NCI-H460 (cell line): ENCODE measurements at places on chromosomes 3 and 15.

DNA sequence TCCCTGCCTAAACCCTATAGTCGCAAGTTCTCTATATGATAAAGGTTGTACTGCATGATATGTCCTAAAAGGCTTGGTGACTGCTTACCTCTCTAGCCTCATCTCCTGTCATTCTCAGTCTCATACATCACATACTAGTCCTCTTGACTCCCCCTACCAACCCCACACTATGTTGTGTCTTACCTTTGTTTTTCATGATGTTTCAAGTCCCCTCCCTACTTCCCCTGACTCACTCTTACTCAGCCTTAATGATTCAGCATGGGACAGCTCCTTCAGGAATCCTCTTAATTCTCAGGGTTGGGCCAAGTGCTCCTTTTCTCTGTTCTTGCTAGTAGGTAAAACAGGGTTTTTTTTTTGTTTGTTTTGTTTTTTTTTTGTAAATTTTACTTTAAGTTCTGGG is 49.6 kb downstream of the SLMAP start:
- DNase-seq, result peak; percentile 81

DNA sequence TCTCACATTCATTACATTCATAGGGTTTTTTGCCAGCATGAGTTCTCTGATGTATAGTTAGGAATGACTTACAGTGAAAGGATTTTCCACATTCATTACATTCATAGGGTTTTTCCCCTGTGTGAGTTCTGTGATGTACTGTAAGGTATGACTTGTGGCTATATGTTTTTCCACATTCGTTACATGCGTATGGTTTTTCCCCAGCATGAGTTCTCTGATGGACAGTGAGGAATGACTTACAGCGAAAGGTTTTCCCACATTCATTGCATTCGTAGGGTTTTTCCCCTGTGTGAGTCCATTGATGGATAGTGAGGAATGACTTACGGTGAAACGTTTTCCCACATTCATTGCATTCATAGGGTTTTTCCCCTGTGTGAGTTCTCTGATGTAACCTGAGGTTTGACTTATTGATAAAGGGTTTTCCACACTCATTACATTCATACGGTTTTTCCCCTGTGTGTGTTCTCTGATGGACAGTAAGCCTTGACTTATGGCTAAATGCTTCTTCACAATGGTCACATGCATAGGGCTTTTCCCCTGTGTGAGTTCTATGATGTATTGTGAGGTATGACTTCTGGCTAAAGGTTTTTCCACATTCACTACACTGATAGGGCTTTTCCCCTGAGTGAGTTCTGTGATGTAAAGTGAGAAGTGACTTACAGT is 47.4 kb downstream of the ZNF717 start:
- no peak for DNase-seq

DNA sequence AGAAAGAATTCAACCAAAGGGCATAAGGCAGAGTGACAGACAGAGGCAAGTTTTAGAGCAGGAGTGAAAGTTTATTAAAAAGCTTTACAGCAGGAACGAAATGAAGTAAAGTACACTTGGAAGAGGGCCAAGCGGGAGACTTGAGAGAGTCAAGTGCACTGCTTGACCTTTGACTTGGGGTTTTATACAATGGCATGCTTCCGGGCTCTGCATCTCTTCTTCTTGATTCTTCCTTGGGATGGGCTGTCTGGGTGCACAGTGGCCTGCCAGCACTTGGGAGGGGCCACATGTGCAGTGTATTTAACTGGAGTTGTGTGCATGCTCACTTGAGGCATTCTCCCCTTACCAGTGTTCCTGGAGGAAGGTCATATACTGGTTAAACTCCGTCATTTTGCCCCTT is 30.4 kb upstream of the KLHL25 start:
- DNase-seq, result no peak

DNA sequence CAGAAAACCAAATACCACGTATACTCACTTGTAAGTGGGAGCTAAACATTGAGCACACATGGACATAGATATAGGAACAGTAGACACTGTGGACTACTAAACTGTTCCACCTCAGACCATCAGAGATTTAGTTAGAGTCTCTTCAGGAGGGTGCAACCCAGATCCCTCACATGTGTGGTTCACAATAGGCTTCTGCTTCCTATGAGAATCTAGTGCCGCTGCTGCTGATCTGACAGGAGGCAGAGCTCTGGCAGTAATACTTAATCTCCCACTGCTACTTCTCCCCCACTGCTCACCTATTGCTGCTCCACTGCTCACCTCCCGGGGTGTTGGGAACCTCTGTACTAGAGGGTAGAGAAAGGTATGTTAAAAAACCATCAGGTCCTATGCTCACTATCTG is 533.3 kb downstream of the NSUN3 start:
- DNase-seq, result no peak

DNA sequence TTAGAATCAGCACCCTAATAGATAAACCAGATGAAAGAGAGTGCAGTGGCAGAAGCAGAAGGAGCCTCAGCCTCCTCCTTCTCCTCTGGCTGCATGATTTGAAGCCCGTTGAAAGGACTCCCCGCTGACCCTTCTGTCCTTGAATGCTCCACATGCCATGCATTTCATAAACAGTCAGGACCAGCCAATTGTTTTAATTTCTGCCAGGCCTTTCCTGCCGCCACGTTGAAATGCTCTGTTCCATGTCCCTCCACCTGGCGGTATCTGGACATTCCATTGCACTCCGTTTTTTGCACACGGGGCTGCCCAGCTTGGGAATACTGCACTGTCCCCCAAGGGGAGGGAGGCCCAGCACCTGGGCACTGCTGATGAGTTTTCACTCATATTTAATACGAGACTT is 35.2 kb upstream of the GLCE start:
- DNase-seq, result no peak

DNA sequence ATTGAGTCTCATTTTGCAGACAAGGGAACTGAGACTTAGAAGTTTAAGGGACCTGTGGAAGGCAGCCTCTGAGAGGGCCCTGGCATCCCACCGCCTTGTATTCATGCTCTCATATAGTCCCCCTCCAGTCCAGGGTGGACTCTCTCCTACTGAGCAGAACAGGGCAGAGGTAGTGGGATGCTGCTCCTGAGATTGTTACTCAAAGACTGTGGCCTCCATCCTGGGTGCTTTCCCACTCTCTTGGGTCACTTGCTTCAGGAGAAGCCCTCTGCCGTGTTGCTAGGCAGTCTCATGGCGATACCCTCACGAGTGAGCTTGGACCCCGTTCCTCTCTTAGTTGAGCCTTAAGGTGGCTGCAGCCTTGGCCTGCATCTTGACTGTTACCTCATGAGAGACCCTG is 22.2 kb upstream of the ADCY5 start:
- DNase-seq, result no peak

DNA sequence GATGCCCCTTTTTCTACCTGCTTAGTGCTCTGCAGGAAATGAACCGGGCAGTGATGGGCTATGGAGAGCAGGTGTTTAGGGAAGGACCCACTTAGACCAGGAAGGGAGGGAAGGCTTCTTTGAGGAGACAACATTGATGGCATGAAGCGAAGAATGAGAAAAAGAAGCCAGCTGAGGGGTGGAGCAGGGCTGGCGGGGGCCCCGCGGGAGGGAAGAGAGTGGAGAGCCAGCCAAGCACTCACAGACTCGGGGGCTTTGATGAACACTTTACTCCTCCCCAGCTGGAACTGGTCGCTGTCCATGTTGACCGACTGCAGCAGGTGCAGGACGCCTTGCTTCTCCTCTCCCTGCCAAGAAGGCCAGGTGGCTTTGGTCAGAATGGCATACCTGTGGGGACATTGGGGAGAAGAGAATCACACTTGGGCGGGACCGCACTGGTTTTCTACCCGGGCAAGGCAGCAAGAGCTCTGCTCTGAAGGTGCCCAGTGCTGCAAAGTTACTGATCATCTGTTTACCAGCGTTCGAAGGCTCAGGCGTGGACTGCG is 28.4 kb upstream of the LDHAL6B start:
- no peak for DNase-seq

GRCh38 chr3:32816439-32817256 is 1.1 kb upstream of the TRIM71 start:
- no peak for DNase-seq

DNA sequence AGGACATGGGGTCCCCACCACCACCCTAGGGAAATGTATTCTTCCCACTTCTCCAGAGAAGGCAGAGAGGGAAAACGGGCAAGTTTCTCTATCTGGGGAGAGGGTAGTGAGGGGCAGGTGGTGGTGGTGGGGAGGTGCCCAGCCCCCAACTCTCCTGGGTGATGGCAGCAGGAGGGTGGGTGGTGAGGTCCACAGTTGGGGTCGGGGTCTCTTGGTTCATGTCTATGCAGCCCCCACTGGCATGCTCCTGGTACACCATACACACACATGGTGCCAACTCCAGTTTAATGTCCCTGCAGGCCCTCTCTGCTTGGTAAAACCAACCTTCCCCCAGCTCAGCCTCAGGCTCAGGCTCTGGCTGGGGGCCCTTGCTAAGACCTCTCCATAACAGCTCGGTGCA is 254.5 kb upstream of the LYSMD4 start:
- DNase-seq, result no peak

DNA sequence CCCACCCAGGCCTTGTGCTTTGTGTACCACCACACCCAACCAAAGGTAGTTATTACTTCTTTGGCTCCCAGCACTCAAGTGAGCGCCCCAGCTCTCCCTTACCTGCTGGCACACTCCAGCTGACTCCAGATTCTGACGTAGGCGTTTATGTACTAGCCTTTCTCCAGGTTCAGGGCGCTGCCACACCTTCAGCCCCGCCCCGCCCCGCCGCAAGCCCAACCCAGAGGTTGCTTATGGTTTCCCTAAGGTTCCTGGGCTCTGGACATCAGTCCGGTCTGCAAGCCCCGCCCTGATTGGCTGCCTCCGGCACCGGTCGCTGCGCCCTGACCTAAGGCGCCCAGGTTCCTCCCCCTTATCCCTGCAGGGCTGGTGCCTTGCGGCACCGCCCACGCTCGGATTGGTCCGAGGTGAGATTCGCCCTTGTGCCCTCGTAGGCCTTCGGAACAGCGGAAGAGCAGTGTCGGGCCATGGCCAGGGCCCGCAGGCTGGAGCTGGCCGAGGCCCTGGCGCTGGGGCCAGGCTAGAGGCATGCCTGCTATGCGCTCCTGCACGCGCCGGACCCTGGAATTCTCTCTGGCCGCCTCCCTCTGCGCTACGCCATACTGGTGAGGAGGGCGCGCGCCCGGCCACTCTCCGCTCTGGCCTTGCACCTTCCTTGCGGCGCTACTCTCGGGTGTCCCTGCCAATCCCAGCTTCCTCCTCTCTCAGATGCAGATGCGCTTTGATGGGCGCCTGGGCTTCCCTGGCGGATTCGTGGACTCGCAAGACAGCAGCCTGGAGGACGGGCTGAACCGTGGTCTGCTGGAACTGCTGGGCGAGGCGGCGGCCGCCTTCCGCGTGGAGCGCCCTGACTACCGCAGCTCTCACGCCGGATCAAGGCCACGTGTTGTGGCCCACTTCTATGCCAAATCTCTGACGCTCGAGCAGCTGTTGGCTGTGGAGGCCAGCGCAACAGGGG is 19.8 kb upstream of the NUDT16 start:
- DNase-seq, result peak; percentile 94

- DNase-seq, result no peak
Measured at GRCh38 chr3:130981469-130981868, 45.2 kb downstream of the ASTE1 start.

DNA sequence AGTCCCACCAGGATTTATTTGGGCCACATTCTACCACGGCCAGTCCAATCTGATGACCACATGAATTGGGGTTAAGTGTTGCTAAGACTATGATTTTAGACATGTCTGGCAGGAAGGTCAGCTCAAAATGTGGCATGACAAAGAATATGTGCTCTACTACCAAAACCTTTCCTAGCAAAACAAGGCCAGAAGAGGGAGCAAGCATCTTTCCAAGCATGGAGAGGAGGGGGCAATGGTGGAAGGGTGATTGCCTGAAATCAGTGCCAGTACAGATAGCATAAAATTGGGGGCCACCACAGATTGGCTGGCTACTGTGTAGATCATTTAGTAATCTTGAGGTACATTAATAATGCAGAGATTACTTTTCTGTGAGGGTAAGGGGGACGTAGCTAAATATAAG is 43.2 kb downstream of the TMEM39A start:
- no peak for DNase-seq

DNA sequence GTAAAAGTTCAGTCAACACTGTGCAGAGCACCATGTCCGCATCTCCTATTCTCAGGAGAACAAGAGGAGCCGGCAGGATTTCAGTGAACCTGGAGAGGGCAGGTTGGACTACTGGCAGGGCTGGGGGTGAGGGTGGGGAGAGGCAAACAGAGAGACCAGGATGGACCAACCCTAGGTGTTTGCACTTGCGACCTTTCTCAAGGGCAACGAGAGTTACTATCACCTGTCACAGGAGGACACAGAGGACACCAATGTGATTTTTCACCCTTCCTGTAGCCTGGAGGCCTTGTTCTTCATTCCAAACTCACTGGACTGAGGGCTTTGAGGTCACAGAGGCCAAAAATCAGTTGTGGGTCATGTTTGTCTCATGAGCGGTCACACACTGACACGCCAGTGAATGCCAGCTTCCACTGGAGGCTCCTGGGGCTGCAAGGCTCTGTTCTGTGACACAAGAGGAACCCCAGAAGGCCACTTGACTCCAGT is 89.5 kb downstream of the CPN2 start:
- DNase-seq, result no peak

DNA sequence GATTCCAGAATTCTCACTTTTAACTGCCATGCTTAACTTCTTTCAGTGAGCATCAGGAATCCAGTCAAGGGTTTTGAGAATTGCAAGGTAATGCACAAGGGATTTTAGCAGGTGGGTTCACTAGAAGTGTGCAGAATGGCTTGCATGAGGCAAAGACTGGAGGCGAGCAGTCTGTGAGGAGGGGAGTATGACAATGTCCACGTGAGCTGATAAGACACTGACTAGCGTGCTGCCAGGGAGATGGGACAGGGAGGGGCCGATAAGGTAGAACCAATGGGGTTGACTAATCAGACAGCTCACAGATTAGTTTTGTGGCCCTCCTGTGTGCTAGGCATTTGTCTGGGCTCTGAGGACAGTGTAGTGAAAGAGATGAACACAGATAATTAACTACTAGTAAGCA is 102.0 kb upstream of the DAZL start:
- no peak for DNase-seq

GRCh38 chr3:121735047-121735696 is 14.4 kb downstream of the GOLGB1 start:
- no peak for DNase-seq

GRCh38 chr3:131326307-131326706 is 55.3 kb upstream of the NUDT16 start:
- DNase-seq, result no peak

GRCh38 chr3:5226783-5227182 is 39.3 kb downstream of the EDEM1 start:
- DNase-seq, result peak; percentile 5

- no peak for DNase-seq
Measured at GRCh38 chr3:8780279-8780678, 10.9 kb upstream of the OXTR start.

- DNase-seq, result no peak
Measured at GRCh38 chr15:90929246-90930019, 2.9 kb downstream of the HDDC3 start.
